ENCODE measurements at places on chromosomes 13 and 19.

DNA sequence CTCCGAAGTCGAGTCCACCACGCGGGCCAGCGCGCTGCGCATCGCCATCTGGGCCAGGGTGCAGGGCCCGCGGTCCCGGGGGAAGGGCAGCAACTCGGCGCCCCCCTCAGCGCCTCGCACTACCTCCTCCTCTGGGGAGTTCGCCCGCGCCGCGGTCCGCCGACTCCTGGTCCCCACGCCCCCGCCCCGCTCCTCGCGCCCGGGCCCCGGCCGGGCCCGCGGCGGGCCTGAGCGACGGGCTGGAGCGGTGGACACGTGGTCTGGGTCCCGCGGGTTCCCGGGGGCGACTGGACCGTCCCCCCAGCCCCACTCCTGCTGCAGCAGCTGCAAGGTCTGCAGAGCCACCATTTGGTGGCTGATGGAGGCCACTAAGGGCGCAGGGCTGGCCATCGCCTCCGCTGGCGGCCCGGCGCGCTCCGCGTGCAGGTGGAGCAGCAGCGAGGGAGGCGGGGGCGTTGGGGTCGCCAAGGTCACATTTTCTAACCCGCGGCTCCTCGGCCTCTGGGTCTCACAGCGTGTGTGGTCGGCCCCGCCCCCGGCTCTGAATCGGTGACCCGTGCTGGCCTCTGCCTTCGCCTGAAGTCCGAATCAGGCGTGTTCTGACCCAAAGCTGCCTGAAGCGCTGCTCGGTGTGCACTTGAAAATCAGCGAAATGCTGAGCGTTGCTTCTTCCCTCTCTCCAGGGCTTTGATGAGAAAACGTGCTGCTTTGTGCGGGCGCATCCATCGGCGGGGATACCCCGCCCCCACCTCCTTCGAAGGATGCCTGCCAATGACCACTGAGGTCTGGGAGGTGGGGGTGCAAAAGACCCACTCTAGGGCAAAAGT is at the start of gene DLEU7:
Gene DLEU7, minus strand, starts transcription at position 436 of the 827 bp plus-strand sequence. Its CDS starts 46 bp downstream, at position 390.
- no peak for DNase-seq

DNA sequence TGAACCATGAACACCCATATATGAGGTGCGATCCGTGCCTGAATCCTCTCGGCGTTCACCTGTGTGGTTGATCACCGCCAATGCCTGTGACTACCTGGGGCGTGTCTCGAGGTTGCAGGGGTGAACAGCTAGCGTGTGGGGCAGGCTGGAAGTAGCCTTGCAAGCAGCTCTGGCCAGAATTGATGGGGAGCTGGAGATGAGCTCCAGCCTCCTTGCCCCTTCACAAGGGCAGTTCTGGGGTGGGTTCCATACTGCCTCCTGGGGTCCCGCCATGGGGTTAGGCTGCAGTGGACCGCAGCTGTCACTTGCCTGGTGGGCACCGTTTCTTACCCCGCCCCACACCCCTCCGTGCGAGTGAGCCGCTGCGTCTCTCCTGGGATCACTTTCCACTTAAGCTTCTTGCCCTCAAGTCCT is 154.5 kb upstream of the SOX1 start:
- DNase-seq, result no peak

DNA sequence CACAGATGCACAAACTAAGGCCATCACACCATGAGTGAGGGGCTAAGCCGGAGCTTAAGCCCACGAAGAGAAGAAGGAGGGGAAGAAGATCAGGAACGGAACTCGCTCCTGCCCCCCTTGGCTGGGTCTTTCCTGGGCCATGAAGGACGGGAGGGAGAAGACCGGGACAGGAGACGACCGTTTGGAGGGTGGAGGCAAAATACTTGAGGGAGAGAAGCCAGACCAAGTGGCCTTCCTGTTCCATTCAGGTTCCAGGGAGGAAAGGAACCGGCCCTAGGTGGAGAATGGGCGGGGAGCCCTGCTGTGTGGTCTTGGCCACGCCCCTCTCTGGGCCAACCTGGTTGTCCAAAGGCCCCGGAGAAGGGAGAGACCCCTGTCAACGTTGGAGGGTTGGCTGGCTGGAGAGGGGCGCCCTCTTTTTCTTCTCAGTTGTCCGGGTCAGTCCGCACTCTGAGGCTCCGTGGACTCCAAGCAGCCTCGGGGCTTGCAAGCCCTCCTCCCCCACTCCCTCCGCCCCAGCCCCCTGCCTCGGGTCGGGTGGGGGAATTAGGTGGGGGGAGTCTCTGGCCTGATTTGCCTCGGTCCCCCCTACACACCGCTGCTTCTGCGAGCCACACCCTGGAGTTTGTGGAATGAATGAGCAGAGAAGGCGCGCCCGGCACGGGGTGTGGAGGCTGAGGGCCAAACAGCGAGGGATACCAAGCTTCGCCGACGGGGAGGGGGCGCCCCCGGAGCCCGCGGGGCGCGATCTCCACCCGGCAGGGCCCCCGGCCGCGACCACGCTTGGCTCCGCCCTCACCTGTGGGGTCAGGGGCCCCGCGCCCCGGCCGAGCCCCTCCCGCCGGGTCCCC is 757 bp downstream of the FBN3 start:
- peak; percentile 23 for DNase-seq

DNA sequence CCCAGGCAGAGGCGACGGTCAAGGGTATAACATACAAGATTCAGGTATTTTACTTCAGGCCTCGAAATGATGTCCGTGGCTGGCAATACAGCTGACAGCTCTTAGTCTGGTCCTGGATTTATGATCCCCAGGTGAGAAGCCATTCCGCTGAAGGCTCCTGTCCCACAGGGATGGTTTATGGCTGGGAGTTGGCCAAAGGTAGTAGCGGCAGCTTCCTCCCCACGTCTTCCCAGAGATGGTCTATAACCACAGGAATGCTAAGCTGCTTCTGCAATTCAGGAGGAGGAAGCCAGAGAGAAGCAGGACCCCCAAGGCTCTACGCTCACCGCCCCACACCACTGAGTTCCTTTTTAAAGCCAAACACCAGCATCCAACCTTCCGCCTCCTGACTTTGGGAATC is 27.1 kb downstream of the OLFM2 start:
- no peak for DNase-seq

- peak; percentile 88 for DNase-seq
Observed at GRCh38 chr13:104296286-104296685, 1230.1 kb upstream of the SLC10A2 start.

DNA sequence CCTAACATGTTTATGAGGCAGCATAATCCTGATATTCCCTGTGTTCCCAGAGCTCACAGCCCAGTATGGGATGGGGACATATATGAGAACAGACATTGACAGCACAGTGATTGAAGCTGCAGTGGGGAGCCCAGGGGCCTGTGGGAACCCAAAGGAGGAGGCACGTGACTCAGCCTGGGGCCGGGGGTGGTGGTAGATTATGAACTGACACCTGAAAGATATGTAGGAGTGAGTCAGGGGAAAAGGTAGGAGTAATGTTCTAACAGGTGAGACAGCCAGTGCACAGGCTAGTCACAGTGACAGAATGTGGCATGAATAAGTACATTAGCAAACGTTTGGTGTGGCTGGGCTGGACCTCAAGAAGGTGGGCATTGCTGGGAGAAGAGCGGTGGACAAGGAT is 29.0 kb downstream of the CKM start:
- no peak for DNase-seq

DNA sequence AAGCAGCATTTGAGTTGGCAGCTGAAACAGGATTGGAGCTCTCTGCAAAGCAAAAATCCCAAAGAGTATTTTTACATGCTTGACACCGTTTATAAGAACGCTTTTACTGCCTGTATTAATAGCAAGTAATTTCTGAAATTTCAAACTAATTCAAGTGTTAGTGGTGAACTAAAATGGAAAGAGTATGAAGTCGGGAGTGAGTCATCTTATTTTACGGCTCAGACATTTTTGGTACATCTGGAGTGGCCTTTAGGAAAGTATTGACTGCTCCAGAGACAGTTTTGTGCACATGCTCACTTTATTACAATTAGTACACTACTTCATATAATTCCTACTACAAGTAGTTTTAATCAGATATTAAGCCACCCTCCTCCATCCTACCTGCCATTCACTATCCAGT is 167.4 kb downstream of the SLITRK6 start:
- no peak for DNase-seq

Data from SK-N-DZ (cell line).